Activated CD4-positive, alpha-beta T cell treated with anti-CD3 and anti-CD28 coated beads for 24 hours (primary cell): ENCODE measurements at places on chromosomes 2 and 18.

- no peak for DNase-seq
These were observed 1.0 kb downstream of the CHST10 start for GRCh38 chr2:100416397-100416934.

GRCh38 chr2:172945510-172945850, 130.2 kb upstream of the MAP3K20 start:
- no peak for DNase-seq

- DNase-seq, result no peak
These were observed 16.0 kb upstream of the ST8SIA3 start for GRCh38 chr18:57336343-57336742.

DNA sequence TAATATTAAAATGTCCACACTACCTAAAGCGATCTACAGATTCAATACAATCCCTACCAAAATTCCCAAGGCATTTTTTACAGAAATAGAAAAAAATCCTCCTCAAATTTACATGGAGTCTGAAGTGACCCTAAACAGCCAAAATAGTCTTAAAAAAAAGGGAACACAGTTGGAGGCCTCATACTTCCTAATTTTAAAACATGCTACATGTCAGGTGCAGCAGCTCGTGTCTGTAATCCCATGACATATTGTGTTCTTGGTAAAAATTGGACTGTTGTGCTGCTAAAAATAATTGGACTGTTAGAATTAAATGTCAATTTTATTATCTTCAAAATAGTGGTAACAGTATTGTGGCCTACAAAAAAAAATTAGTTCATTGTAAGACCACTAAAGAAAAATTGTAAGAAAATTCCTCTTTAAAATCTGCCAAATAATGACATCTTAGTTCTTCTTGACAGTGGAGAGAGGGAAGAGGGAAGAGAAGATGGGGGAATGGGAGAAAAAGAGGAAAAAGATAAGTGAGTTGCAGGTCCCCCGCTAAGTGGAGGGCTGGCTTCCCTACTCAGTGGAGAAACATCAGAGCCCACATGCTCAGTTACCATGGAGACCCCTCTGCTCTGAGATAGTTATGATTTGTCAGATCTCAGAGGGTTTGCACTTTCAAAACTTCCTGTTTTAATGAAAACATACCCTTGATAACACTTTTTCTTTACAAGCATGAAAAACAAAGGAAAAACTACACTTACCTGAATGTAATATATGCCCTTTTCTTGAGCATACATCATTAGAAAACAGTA, 46.5 kb downstream of the UNC50 start:
- DNase-seq, result no peak

- DNase-seq, result no peak
These were observed 190.0 kb upstream of the SESTD1 start for GRCh38 chr2:179454443-179455171.

DNA sequence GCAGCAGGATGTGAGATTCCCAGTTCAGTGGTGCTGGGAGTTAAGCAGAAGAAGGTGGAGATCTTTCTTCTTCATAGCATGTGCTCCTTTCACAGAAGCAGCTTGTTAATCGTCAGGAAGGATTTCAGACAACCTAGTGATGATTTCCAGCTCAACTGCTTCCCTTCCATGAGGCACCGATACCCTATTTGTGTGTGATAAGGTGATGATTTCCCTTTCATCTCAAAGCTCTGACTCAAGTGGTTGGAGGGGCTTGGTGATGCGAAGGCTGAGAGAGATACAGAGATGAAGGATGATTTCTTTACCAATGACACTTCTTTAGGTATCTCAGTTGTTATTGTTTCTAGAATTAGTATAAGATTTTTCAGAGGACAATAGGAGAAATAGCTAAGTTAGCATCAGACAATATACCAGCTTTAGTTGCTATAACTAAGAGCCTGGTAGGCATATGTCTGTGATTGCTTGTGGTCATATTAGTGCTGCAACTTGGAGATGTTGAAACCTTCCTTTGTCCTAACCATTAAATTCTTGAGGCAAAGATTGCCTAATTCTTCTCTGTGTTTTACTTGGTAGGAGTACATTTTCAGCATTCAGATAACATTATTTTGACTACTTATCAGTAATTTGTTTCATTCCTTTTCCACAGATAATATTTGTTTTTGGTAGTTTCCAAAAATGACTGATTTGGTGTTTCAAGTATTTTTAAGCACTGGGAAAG, 111.3 kb downstream of the PLCL1 start:
- DNase-seq, result no peak

GRCh38 chr2:196322973-196323810, 151.8 kb upstream of the STK17B start:
- DNase-seq, result no peak

GRCh38 chr2:176122683-176123410, at the start of gene HOXD9:
Gene HOXD9 (plus strand): TSS chr2:176122719. CDS start chr2:176122769, 50 bp downstream.
- DNase-seq, result no peak

- no peak for DNase-seq
These were observed 125.3 kb downstream of the C2orf74 start for GRCh38 chr2:61287254-61287653.

DNA sequence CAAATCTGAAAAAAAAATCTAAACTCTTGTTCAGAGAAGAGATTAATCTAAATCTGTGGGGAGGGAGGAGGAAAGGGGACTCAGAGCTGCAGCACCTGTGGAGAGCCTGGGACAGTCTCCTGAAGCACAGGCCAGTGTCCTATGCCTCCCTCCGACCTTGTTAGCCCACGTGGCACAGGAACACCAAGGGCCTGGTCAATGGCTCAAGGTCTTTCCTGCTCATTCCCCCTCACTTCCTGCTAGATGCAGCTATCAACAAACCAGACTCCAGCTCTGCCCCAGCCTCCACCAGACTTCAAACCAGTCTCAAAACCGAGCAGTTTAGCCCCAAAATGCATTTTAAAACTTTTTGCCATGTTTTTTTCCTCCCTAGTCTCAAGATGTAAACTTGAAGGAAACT, 20.1 kb upstream of the SULT1C3 start:
- no peak for DNase-seq

DNA sequence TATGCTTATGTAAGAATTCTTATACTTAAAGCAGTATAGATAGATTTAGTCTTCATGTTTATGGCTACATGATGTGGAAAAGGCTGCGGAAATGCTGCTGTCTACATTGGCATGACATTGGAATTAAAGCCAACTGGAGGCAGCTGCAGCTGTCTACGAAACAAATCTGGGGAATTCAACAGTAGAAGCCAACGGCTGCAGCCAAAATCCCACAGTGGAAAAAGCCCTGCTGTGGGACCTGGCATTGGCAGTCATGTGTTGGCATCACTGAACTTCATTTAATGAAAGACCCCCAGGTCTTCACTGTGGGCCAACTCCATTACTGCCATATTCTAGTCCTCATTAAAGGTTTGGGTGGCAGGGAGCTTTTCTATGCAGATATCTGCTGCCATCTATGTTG, 223.6 kb downstream of the SLC8A1 start:
- DNase-seq, result no peak

DNA sequence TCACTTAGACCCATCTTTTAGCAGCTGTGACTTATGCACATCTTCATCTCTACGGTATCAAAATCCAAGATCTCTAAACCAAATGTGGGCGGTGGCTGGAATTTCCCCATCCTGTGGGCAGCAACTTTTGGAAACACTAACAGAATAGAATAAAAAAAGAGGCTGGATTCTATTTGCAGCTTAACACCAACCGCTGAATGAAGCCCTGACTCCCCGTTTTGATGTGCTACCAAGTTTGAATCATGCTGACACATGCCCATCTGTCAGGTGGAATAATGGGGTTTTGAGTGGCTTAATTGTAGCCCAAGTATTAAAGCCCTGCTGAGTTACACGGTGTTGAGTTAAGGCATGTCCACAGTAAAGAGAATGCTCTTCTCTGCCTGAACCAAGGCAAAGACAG, 165.2 kb downstream of the MTCL1 start:
- no peak for DNase-seq

- DNase-seq, result no peak
These were observed 91.4 kb upstream of the LGALSL start for GRCh38 chr2:64362562-64363026.

DNA sequence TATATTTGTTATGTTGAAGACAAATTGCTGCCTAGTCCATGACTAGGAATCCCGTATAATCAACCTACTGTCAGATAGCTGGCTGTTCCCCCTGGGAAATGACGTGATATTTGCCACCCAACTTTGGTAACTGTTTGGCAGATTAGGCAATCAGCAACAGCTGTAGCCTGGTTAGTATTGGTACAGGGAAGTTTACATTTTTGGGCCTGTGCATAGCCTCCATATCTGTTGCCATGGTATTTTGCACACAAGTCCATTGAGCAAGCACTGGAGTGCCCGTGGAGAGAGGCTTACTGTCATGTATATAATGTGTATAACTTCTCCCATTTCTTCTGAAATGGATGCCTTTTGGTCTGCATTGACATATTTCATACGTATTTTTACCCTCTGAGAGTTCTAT, 27.7 kb downstream of the BIRC6 start:
- no peak for DNase-seq

DNA sequence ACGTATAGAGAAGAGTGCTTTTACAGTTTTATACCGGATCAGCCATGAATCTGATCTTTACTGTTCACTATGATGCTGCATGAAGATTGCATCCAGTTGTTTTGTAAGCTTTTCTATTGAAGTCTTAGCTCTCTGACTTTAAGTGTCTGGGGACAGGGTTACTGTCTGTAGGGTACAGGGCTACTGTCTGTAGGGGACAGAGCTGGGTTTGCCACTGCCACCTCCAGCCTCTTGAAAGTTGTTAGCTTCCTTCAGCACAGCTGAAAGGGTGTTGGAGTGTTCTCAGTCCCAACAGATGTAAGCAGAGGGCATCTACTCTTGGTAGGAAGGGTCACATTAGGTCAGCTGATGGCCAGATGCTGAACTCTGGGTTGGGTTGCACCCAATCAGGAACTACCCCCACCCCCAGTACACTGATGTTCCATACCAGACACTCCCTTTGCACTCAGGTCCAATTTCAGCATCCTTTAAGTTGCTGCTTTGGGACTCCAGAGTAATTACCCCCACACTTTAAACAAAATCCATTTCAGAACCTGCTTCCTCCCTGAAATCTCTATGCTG, 58.0 kb downstream of the MYL12B start:
- DNase-seq, result no peak

DNA sequence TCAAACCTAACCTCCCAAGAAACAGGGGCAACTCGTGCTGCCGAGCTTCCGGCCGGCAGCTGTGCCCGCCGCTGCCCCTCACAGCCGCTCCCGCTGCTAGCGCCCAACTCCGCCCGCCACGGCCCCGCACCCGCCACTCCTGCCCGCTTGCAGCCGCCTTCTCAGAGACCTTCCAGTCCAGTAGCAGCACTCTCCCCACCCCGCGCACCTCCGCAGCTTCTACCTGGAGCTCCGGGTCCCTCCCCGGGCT, 722 bp upstream of the C2orf15 start:
- DNase-seq, result no peak

- DNase-seq, result peak; percentile 15
These were observed 52.0 kb upstream of the CALCRL start for GRCh38 chr2:187499941-187500532.

- no peak for DNase-seq
These were observed 11.2 kb downstream of the RUFY4 start for GRCh38 chr2:218079943-218080913.

DNA sequence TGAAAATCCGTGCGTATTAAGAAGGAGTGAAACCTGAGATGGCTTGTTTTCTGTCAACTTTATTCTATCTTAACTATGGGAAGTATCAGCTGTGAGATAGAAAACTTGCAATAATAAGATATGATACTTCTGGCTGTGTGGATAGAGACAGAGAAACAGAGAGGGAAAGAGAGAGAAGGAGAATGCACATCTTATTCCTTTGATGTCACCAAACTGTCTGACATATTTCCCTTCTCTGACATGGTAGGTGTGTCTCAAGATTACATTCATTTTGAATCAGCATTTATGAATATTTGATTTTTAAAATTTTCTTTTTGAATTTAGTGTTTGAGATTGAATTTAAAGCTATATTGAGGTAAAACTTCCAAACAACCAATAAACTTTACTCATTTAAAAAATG, 69.4 kb downstream of the CDC42EP3 start:
- DNase-seq, result no peak

DNA sequence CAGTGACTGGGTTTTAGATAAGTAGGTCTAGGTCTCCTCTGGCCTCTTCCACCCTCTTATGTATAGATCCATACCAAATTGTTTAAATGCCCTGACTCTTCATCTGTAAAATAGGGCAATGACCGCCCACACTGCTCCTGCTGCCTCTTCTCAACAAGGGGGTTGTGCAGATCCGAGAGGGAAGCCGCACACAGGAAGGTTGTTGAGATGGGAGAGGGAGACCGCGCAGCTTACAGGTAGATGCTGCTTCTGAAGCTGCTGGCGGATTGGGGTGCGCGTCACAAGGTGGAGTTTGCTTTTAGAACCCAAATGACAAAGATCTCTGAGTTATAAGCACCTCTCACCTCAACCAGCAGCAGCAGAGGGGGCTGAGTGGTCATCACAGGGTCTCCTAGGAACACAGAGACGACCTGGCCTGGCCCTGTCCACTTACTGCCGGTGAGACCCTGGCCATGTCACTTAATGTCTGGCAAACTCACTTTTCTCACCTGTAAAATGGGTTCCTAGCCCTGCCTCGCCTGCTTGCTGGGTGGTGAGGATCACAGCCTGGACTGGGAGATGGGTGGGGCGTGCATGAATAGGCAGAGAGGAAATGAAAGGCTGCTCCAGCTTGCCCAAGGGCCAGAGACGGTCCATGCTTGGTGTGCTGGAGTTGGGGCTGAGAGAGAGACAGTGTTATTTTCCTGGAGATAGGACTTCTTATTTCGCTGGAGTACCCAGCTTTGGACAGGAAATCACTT, 251.3 kb downstream of the EIPR1 start:
- DNase-seq, result no peak

DNA sequence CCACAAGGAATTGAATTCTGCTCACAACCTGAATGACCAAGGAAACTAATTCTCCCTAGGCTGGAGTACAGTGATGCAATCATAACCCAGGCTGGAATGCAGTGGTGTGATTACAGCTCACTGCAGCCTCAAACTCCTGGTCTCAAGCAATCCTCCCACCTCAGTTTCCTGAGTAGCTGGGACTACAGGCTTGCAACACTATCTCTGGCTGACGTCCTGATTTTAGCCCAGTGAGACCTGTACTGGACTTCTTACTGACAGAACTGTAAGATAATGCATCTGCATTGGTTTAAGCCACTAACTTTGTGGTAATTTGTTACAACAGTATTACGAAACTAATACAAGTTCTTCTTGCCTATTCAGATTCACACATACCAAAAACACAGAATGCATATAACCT, 9.5 kb upstream of the KDSR start:
- no peak for DNase-seq

DNA sequence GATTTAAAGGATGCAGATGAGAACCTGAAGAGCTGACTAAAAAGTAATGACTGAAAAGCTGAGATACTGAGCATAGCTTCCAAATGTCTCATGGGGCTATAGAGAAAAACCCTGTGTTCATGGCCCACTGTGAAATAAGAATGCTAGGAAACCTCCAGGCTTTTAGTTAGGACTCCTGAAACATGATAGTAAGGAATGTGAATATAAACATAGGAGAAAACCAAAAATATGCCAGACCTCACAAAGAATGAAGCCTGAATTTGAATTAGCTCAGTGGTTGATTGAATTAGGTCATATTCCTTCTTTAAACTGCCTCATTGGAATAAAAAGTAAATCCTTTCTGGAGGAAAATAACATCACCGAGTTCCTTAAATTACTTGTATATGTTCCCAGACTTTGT, 194.5 kb upstream of the NXPH2 start:
- no peak for DNase-seq

GRCh38 chr18:47779381-47779780, 151.1 kb downstream of the SMAD2 start:
- no peak for DNase-seq
